Activated CD8-positive, alpha-beta memory T cell treated with anti-CD3 and anti-CD28 coated beads for 48 hours (primary cell): ENCODE measurements at places on chromosomes 3 and 15.

- no peak for DNase-seq
These were observed 12.8 kb downstream of the C15orf39 start for GRCh38 chr15:75214293-75215096.

DNA sequence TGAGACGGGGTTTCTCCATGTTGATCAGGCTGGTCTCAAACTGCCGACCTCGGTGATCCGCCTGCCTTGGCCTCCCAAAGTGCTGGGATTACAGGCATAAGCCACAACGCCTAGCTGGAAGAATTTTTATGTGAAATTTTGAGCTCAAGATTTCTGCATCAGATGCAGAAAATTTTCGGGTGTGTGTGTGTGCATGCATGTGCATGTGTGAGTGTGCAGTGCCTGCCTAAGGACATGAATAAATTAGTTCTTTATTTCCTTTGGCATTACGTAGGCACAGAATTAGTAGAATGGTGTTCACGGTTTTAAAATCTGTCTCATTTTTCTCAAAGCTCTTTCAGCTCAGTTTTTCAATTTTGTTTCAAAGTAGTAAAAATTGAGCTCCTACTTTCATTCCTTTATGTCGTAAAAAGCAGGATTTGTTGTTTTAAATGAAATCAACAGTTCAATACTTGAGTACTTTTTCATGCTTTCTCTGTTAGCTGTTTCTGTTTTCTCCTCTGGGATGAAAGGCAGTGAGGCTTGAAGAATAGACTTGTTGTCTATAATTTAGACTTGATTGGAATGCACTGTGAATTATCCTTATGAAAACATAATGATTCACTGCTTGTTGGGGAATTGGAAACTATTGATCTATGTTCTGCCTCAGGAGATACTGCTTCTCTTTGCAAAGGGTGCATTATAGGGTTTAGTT lies 23.3 kb upstream of the RAB11A start:
- DNase-seq: no peak

DNA sequence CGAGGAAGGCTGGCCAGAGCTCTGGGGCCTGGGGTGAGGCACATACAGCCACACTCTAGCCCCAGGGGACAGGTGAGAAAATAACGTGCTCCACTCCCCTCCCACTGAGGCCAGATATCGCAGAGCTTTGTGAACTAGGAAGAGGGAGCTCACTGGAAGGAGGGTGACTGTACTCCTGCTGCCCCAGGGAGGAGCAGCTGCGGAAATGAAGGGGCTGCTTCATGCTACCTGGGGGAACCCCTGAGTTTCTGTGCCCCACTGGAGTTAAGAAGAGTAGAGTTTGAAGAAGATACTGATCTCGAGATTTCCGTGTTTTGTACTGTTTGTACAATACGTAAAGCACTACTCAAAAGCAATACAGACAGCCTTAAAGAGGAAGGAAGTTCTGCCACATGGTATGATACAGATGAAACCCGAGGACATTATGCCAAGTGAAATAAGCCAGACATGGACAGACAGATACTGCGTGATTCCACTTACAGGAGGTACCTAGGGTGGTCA lies 44.6 kb downstream of the CMTM6 start:
- DNase-seq: no peak

DNA sequence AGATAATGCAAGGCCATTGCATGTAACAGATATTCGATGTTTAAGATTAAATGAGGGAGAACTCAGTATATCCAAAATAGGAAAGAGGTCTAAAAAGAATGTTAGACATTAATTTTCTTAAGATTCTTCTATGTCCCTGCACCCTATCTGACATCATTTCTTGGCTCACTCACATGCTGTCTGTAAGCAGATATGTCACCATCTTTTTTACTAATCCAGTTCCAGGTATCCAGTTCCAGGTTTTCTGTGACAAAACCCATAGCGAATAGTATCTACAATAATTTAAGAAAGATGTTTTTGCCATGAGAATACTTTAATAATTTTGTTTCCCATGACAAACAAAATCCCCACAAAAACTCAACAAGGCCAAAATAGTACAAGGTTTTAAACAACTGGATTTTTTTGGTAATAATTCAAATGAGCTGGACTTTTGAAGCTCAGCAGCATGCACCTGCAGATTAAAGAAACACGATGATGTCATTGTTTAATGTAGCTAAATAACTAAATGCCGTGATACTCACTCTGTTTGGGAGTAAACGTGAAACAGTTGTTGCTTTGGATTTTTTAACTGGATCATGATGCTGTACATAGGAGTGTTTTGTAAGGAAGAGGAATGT lies 867.6 kb downstream of the EPHA3 start:
- DNase-seq: no peak

DNA sequence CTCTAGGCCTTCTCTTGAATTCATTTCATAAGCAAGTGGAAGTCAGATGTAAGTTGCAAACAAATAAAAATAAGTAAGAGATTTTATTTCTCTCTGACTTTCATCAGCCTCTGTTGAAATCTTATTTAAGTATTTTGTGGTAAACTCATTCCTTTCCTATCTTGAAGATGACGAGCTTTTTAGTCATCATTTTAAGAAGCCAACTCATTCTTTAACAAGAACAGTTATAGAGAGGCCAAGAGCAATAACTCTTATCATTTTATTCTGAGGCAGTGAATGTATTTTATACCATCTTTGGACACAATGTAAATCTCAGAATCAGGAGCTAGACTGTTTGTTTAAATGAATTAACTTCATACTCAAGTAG lies 147.5 kb upstream of the MBNL1 start:
- DNase-seq: no peak

GRCh38 chr15:40338921-40339620 lies 1.7 kb downstream of the CCDC9B start:
- DNase-seq: no peak

DNA sequence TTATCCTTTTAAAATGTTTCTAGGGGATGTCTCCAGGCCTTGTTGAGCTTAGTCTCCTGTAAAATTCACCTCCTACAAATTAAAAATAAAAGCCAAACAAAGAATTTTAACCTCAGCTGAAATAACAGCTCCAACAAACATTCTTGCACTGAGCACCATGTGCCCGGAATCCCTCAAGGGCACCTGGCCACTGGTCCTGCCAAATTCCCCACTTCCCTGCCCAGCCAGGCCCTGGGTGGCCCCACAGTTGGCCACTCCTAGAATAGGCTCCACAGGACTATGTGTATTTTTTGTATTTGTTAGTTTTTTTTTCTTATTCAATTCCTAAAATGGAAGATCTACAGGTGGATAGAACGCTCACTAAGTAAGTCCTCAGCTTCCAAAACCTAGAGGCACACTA lies 33.1 kb upstream of the PLA2G4E start:
- no peak for DNase-seq

DNA sequence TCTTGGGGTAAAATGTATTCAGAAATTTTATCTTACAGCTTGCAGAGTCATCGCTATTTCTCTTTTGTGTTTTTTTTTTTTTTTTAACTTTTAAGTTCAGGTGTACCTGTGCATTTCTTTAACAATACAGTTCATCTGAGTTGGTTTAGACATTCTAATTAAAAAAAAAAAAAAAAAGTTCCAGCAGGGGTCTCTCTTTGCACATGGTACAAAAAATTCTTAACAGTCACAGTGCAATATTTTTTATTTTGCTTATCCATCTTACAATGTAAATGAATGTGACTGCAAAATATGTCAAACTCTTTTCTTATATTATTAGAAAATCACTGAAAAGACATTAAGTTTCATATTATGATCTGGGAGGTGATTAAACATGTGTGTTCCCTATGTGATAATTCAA lies 47.5 kb upstream of the SLC9A9 start:
- DNase-seq: no peak

GRCh38 chr3:196216089-196216564 lies at the start of gene SLC51A:
Gene SLC51A (plus strand): TSS chr3:196216534. CDS start chr3:196216713, 179 bp downstream.
- DNase-seq: no peak

GRCh38 chr3:61561374-61562041 lies at the start of gene PTPRG:
Gene PTPRG (plus strand): TSS chr3:61561571. CDS start chr3:61562288, 717 bp downstream.
- DNase-seq: no peak

DNA sequence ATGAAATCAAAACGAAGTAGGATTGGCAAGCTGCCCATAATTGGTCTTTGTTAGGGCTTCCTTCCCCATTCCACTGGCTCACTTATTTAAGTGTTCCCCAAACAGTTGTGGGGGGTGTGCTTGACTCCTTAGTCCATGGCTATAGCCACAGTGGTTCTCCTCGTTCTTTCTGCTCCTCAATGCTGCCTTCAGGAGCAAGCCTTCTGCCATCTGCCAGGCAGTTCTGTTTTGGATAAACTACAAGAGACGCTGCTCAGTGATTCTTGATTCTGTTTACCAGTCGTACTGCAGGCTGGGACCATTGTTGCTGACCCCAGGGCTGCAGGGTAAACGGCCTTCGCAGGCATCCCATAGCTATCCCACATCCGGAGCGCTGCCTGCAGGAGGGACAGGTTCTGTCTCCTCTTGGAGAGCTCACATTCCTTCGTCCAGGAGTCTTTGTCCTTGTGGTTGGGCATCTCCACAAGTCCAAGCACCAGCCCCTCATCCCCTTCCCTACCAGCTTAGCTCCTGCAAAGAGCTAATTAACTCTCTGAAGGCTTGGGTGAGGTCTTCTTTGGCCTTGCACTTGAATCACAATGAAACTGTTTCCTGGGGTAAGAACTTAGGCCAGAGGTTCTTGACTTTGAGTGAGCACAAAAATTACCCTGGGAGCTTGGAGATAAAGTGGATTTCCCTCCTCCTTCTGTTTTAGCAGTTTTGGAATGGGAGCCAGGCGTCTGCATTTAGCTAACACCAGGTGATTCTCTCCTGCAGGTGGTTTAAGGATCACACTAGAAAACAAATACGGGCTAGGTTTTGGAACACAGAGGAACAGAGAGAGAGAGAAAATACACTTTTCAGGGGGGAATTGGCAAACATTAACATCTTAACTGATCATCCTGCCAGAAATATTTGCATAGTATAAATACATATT lies 114.9 kb downstream of the SV2B start:
- DNase-seq: no peak

DNA sequence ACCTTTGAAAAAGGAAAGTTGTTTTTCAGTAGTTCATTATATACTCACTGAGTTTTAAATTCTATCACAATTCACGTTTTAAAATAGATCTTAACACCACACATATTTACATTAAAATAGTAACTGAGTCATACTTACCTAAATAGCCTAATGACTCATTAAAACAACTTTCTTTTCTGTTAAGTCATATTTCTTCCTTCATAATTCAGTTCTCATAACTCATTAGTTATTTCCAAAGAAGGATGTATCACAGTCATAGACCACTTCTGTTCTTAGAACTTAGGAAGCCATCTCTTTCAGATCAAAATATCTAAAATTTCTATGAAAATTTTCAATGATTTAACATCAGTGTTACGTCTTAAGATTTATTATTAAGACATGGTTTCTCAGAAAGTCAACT lies 885.9 kb downstream of the FHIT start:
- no peak for DNase-seq

DNA sequence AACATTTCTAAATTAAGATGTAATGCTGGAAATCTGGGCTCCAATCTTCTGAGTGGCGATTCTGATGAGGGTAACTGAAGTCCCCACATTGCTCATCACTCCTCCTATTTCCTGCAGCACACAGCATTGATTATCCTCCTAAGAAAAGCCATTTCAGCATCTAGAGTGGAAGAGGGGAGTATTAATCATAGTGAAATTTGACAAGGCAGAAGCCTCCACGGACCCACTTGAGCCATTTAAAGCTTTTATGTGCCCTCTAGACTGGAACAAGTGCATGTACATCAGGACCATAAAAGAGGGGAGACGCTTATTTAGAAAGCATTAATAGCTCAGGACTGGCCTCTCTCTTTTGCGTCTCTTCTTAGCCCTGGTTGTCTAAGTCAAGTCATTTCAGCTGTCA lies 25.8 kb downstream of the AQP9 start:
- DNase-seq: no peak

DNA sequence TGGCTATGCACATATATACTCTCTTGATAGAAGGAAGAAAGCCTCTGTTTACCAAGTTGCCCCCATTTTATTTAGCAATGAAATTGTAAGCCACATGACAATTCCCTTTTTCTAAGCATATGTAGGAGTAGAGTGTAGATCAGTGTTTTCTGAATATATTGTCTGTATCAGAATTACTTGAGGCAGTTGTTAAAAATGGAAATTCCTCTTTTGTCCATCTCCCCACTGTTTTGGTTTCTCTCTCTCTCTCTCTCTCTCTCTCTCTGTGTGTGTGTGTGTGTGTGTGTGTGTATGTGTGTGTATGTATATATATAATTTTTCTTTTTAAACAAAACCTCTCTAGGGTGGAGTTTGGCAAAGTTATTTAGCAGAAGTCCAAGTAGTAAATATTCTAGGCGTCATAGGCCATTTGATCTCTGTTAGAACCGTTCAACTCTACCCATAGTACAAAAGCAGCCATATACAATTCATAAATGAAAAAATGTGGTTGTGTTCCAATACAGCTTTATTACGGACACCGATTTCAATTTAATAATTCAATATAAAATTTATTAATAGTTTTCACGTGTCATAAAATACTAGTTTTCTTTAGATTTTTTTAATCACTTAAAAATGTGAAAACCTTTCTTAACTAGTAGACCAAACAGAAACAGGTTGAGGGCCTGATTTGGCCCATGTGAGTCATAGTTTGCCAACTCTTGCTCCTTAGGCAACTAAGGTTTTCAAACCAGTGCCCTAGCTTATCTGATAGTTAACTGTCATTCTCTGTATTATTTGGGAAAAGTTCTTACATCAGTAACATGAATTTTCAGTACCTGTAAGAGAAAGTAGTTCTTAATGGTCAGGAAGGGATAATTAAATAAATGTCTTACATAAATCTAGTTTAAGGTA lies 39.8 kb downstream of the UBE2E1 start:
- no peak for DNase-seq

GRCh38 chr15:88636654-88637053 lies 2.2 kb upstream of the ISG20 start:
- no peak for DNase-seq

GRCh38 chr3:43254125-43254524 lies 32.2 kb upstream of the SNRK start:
- no peak for DNase-seq

- no peak for DNase-seq
These were observed 551.9 kb downstream of the RSL24D1 start for GRCh38 chr15:54644796-54645195.

DNA sequence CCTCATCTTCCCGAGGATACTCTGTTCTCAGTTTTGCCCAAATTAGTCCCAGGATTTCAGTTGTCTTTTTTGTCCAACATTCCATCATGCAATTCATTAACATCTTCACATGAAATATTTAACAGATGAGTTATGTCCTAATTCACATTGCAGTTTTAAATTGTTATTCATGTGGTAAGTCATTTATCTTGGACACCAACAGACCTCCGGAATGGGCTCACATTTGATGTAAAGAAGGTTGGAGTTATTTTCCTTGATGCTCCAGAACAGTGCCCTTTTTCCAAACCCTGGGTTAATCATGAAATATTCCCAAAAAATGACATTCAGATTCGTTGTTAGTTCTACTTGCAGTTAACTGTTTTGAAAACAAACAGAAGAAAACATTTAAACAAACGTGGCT lies 32.8 kb upstream of the LRTM1 start:
- DNase-seq: no peak

- DNase-seq: no peak
These were observed 26.2 kb upstream of the CFAP161 start for GRCh38 chr15:81107889-81108288.

GRCh38 chr3:114942773-114943172 lies 204.3 kb downstream of the ZBTB20 start:
- no peak for DNase-seq
